DMS 273 treated with DMSO at 0.1 percent for 48 hours (cell line): ENCODE measurements at places on chromosomes 11 and 22.

- no peak for DNase-seq
Observed at GRCh38 chr11:117610045-117610444, 187.0 kb downstream of the DSCAML1 start.

DNA sequence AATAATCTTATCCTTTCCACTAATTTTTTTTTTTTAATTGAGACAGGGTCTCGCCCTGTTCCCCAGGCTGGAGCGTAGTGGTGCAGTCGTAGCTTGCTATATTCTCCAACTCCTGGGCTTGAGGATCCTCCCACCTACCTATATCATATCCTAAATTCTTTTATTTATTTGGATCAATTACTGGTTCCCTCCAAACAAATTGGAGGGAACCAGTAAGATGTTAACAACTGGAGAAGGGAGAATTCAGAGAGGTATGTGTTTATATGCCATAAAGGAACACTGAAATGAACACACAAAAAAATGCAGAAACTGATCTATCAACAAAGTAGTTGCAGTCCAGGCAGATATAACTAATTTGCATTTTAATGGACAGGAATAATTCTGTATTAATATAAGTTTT lies 63.6 kb downstream of the ATXN10 start:
- DNase-seq = no peak

GRCh38 chr11:118639899-118640298 lies 32.5 kb downstream of the PHLDB1 start:
- no peak for DNase-seq

DNA sequence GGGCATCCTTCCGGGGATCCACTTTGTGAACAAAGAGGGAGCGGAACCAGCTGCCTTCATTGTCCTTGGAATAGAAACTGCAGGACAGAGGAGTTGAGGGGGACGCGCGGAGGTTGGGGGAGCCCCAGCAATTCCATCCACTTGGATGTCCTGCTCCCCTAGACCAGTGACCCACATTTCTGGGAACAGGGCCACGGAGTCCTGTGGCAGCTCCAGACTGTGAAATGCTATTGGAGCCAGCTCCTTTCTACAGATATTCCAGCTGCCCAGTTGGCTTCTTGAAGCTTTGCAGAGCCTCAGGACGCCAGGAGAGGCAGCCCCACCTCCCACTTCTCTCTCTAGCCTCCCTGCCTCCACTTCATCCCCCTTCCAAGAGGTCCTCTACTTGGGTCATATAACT lies 10.5 kb downstream of the NIPSNAP1 start:
- no peak for DNase-seq

DNA sequence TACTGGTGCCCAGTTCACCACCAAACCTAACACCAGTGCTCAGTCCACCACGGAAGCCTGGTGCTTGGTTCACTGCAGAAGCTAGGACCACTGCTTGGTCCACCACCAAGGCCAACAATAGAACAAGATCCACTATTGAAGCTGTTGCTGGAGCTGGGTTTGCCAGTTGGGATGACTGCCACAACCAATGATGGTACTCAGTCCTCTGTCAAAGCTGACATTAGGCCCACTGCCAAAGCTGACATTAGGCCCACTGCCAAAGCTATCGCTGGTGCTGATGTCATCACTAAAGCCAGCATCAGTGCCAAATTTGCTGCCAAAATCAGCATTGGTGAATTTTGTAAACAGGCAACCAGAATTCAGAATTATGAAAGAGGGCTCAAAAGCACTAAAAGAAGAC lies 1850.2 kb upstream of the RAG2 start:
- no peak for DNase-seq

GRCh38 chr22:43129426-43130425 lies 13.5 kb downstream of the MCAT start:
- DNase-seq = no peak

DNA sequence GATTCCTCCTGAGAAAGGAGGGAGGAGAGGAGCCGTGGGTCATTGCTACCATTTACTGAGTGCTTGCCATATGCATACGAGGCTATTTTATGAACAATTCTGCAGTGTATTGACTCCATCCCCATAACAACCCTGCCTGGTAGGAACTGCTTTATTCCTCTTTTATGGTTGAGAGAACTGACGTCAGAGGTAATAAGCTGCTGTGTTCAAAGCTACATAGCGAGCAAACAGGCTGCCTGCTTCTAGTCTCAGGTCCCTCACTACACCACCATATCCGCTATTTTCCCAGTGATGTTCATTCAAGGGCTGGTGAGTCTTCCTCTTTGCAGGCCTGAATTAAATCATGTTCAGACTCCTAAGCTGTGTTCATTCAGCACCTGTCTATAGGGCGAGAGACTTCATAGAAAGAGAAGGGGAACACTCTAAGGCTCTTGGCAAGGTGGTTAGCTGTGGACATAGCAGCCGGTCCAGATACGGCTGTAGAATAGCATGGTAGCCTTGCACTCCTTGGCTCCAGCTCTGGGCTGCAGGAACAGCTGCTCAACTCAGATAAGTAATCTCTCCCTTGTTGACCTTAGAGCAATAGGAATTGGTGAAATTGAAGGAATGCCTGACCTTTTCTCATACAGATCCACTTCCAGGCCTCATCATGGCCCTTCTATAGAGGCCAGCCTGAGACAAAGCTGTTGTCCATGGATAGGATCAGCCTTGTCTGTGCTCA lies 82.6 kb downstream of the MICAL2 start:
- DNase-seq = no peak

DNA sequence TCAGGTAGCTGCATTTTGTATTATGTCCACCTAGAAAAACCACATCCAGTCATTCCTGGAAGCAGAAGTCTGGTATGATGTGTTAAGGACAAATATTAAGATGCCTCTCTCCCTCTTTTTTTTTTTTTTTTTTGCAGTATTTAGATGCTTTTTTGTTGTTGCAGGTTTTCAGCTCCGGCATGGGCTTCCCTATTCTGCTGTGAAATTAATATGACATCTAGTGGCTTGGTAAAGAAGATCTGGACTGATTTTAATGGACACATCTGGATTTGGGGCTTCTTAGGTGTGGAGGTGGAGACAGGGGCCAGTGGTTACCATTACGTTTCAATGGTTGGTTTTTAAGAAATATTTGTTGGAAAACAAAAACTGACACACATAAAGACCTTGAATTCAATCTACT lies 47.5 kb upstream of the RASSF10 start:
- DNase-seq = no peak

DNA sequence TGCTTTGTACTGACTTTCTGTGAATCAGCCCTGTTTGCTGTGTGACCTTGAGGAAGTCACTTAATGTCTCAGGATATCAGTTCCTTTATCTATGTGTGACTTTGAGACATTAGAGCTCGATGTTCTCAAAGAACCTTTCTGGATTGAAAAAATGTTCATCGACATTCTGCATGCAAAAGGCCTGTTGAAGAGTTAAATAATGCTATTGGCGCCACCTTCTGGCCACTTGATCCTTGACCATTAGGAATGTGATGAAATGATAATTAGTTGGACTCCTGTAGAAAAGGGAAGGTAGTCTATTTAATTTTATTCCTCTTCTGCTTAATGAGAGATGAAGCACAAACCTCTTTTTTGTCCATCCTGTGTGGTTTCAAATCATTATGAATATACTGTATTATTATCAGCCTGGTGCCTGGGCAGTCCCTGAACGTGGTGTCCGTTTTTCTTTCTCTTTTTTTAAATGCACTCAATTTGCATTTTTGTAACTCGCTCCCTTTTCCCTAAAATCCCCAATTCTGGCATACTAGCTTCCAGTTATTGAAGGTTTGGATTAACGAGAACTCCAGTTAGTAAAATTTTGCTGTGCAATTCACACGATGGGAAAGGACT lies 20.7 kb downstream of the ELF5 start:
- no peak for DNase-seq

DNA sequence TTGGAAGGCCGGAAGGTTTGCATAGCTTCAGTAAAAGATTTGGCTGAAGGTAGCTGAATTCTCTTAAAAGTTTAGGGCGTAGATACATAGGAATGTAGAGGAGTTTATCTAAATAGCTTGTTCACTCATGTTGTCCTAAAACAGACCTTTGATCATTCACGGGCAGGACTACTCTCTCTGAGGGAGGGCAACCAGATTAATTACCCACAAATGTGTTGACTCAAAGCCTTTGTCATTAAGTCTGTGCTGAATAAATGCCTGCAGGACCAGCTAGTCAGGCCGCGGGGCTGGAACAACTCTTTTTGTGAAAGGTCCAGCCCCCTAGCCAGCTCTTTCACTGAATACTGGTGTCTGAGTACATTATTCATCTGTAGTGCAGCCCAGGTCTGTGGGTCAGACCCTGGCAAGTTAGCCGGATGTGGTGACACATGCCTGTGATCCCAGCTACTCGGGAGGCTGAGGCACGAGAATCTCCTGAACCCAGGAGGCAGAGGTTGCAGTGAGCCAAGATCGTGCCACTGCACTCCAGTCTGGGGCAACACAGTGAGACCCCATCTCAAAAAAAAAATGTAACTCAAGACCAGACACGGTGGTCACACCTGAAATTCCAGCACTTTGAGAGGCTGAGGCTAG lies 2.8 kb upstream of the FADD start:
- DNase-seq = no peak
